CD4-positive, alpha-beta T cell (primary cell): ENCODE measurements at places on chromosomes 2 and 18.

- no peak overlapping the region for H3K27ac ChIP-seq
- no peak for DNase-seq
- no peaks in the 10 kb centered on the region for H3K4me1 ChIP-seq
These were observed 7.4 kb upstream of the MAT2A start for GRCh38 chr2:85531589-85531988.

DNA sequence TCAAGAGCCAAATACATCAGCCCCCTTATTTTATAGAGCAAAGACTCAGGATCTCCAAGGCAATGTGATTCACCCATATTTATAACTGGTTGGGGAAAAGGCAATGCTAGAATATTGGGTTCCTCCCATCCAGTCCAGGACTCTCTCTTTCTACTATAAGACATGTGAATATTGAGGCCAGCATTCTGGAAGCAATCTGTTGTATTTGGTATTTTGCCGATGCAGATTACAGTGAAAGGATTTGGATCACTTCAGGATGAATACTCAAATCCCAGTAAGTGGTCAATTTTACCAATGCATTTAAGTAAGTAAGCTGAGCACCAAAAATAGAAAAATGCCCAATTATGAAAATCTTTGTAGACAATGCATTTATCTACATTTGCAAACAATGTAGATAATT is 1834.7 kb upstream of the PIK3C3 start:
- no peak overlapping the region for H3K4me3 ChIP-seq
- H3K4me1 ChIP-seq, result no peaks in the 10 kb centered on the region
- H3K36me3 ChIP-seq, result no peaks in the 10 kb centered on the region
- H3K27me3 ChIP-seq, result no peaks in the 10 kb centered on the region

- no peaks in the 10 kb centered on the region for H3K36me3 ChIP-seq
- H3K4me1 ChIP-seq, result peaks cover 65% of the 10 kb centered on the region
- H3K27ac ChIP-seq, result no peak overlapping the region
- H3K27me3 ChIP-seq, result peaks cover 91% of the 10 kb centered on the region
- peak overlapping the region; percentile 59 for H3K4me3 ChIP-seq
These were observed 1.0 kb downstream of the SP5 start for GRCh38 chr2:170715932-170716777.

GRCh38 chr2:85766229-85766628 is 12.4 kb downstream of the ATOH8 start:
- peaks cover 33% of the 10 kb centered on the region for H3K27me3 ChIP-seq
- no peaks in the 10 kb centered on the region for H3K36me3 ChIP-seq
- no peak overlapping the region for H3K27ac ChIP-seq
- no peak for DNase-seq
- no peaks in the 10 kb centered on the region for H3K4me1 ChIP-seq
